ENCODE measurements at places on chromosomes 16 and 17.
A peak's percentile ranks its signal among the peaks of the same experiment; 100 is the strongest.

- no peak for DNase-seq
These were observed 38.0 kb downstream of the CUEDC1 start for GRCh38 chr17:57916925-57917858.

DNA sequence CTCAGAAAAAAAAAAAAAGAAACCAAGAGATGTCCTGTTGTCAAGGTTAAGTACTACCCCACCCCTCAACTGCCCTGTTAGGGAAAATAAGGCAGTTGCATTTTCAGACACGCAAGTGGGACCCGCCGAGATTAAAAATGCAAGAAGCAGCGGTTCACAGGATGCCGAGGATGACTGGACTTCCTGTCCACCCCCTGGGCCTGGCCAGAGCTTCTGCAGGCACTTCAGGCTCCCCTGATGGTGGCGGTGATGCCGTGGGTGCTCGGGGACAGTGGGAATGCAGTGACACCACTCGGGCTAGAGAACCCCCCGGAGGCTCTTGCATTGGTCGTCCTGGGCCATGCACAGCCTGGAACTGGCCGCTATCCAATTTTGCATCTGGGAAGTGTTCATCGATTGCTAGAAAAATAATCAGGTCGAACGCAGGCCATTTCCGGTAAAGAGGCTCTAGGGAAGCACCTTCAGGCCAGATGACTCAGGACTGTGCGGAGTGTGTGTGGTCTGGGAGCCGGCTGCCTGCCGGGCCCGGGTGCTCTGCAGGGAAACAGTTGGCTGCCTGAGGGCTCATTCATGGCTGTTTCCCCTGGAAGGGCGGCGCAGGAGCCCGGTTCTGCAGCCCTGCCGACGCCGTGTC lies 13.4 kb upstream of the CRISPLD2 start:
- DNase-seq = no peak

DNA sequence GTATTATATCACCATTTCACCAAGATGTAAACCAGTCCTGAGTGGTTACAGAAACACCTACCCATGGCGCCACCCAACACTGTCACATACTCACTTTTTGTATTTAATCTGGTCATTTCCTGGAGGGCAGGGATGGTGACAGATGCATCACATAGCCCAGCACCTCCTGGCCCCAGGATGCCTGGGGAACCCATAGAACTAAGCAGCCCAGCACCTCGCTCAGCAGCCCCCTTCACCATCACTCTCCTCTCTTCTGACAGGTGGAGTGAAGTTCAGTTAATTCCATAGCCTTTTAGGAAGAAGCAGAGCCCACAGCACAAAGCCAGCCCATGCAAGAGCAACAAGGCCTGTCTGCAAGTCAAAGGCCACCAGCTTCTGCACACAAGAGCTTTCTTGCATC lies 27.5 kb downstream of the MYLK3 start:
- no peak for DNase-seq

DNA sequence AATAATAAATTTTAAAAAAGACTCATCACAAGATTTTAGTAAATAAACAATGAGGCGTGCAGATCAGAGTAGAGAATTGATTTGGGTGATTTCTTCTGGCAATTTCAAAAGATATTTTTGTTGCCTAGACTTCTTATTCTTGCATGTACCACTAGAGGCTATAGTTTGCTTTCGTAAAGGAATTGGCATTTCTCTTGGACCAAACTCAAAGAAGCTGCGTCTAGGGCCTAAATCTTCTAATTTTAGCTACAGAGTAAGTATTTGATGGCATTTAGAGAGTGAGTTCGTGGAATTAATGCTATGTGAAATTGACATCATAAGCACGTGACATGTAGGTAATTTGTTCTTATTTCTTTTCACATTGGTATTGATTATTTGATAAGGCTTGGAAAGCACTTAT lies 24.4 kb upstream of the ABCC11 start:
- no peak for DNase-seq

- DNase-seq = no peak
These were observed 2.9 kb downstream of the MARCHF10 start for GRCh38 chr17:62805234-62805633.

DNA sequence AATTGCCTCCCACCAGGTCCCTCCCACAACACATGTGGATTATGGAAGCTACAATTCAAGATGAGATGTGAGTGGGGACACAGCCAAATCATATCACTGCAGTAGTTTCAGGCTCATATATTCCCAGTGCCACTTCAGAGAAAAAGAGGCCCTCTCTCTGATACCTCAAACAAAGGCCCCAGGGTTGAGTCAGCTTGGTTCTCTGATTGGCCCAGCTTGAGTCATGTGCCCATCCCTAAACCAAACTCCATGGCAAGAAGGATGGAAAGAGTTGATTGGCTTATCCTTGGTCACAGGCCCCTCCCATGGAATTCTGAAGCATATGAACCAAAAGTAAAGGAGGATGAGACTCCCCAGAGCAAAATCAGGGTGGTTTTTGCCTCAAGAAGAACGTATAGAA lies 75.9 kb upstream of the IRX6 start:
- DNase-seq = no peak

DNA sequence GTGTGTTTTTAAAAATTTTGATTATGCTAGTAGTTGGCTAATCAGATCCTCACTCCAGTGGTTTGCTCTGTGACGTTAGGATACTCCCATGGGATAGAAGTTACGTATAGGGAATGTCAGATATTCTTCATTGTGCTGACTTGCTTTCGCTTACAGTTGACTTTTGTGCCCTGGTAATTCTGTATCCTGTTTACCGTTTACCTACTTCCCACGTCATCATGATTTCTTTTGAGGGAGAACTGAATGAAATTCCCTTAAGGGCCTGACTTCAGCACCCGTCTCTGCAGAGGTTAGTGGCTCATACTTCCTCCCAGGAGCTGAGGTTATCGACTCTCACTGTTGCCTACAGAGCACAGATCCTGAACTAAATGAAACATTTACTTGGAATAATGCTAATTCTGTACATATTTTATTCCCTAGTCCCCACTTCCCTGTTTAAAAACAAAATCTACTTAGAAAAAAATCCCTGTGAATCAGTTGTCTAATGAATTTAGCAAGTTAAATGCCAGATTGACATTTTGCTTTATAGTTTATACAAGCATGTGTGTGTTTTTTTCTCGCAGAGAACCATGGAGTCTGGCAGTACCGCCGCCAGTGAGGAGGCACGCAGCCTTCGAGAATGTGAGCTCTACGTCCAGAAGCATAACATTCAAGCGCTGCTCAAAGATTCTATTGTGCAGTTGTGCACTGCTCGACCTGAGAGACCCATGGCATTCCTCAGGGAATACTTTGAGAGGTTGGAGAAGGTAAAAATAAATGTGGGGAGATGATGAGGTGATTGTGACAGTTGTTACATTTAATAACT lies 2.8 kb downstream of the PRKAR1A start:
- DNase-seq = no peak

DNA sequence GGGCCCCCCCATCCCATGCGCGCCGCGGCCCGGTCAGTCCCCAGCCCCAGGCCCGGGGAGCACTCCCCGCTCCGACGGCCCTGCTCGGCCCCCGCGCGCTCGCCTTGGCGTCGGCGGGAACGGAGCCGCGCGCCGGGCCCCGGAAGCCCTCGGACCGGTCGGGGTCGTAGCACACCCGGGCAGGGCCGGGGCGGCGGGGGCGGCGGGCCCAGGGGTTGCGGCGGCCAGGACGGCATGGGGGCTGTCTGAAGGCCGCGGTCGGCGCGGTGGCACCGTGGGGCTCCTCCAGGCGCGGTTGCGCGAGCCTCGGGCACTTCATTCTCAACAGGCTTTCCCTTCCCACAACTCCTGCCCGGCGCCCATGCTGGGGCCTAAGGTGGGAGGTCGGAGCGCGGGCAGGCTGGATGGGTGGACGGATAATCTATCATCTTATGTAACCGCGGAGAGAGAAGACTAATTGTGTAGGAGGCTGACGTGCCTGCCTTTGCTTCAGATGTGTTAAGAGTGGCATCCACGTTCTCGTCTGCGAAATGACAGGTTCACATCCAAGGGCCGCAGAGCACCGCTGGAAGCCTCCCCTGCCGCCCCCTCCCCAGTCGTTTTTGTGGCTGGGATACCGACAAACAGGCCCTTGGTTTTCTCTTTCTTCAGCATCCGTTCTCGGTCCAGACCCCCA lies 708 bp downstream of the BAIAP2 start:
- no peak for DNase-seq

DNA sequence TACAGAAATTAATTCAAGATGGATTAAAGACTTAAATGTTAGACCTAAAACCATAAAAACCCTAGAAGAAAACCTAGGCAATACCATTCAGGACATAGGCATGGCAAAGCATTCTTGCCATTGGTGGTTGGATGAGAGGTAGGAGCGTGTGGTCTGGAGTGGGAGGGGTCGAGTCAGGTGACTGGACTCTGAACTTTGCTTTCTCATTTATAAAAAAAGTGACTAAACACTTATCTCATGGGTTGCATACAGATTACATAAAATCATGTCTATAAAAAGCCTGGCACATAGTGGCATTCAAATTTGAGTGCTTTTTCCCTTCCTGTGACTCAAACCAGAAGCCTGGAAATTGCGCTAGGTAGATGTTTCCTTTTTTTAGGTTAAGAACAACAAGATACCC lies 159.7 kb upstream of the SHISA6 start:
- no peak for DNase-seq

GRCh38 chr17:13086142-13086769 lies 68.4 kb upstream of the ELAC2 start:
- no peak for DNase-seq

- DNase-seq = no peak
These were observed 404.9 kb upstream of the EEF2KMT start for GRCh38 chr16:5502467-5502869.

DNA sequence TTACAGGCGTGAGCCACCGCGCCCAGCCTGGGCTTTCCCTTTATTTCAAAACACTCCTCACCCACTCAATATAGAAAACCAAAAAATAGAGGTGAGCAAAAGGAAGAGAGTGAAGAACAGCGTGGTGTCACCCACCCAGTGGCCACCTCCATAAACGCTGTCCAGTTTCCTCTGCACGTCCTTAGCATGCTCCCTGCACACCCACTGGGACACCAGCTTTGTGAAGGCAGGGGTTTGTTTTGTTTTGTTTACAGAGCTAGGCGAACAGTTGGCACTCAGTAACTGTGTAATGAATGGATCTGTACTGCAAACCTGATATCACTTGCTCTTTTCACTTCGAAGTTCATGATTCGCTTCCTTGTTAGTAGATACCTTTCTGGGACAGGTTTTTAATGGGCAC lies 73.0 kb downstream of the PRKCB start:
- DNase-seq = no peak

DNA sequence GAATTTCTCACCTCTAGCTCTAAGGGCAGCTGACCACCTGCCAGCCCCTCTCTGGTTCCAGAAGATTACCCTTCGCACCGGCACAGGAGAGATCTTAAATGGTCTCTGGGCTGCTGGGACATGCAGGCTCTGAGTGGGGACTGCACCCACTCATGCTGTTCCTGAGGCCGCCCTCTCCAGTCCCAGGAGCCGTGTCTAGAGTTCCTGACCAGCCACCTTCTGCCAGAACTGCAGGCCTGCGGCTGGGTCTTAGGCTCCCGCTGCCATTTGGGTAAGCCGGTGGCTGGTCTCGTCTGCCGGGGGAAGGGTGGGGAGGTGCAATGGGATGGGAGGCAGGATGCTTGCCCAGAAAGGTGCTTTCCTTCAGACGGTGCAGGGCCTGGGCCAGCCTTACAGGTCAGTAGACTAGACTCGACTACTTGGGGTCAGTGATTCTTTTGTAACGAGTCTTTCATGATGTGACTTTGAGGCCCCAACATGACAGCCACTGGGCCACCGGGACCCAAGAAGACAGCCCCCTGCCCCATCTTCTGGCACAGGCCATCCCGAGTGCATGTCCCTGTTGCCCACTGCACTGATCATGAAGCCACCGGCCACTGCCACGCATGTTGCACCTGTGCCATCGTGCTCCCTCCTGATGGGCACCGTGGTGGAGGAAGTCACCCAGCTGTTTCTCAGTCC lies 26.4 kb downstream of the B9D1 start:
- DNase-seq = no peak

- DNase-seq = no peak
These were observed 65.4 kb upstream of the ZFHX3 start for GRCh38 chr16:73113336-73113735.

DNA sequence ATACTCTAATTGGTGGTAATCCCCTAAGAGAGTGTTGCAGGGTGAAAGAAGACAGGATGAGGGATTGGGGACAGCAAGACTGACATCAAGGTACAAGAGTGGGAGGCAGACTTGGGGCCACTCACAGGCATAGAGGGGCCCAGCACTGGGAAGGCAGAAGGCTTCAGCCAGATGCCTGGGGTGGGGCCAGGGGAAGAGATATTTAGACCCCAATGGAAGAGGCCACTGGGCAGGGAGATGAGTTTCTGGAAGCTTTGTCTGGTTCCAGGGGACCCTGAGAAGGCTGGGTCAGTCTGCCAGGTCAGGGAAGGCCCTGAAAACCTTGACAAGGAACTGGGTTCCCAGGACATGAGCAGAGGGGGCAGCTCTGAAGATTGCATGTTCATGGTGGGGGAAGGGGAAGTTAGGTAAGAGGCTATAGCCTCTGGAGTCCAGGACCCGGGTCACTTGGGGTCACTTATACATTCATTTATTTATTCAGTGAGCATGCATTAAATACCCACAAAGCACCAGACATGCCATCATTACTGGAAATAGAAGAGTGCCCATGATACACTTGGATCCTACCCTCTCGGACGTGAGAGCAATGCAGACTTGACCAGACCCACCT lies 92.9 kb downstream of the TMEM132E start:
- DNase-seq = no peak

DNA sequence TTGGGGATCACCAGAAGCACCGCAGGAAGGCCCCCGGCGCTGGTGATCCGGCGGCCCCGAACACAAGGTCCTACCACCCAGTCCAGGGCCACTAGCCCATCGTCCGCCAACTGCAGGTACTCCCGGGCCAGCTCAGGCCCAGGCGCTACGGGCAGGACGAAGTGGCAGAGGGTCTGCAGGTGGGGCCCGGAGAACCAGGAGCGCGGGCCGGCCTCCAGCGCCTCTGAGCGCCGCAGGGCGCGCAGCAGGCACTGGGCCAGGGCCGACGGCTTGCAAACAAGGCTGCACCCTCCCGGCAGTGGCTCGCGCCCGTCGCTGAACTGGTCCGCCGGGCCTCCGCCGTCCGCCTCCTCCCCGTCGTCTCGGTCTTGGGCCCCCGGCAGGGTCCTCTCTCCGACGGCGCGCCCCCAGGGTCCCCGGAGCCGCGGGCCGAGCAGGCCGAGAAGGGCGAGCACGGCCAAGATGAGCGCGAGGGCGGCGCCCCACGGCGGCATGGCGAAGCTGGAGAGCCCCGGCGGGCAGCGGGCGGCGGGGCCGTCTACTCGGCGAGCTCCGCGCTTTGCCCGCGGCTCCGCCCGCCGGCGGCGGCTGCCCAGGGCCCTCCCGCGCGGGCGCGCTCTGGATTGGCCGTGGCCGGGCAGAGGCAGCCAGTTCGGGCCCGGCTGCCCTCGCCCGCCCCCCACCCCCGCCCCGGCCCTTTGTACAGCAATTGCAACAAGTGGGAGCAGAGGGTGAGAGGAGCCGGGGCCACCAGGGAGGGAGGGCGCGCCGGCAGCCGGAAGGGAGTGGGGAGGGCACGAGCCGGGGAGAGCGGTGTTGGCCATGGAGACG lies at the start of gene ABHD15:
ABHD15 (minus strand) TSS at position 565 of the 831 bp plus-strand sequence; CDS start at position 494, 71 bp downstream.
- DNase-seq = peak; percentile 17

GRCh38 chr17:79803997-79804855 lies 7.3 kb upstream of the CBX8 start:
- no peak for DNase-seq
